ENCODE measurements at places on chromosomes 16 and 17. TPM values are rescaled to one million over a fixed set of nuclear protein-coding genes. Genes with fewer than 3 reads are reported as not detected.

DNA sequence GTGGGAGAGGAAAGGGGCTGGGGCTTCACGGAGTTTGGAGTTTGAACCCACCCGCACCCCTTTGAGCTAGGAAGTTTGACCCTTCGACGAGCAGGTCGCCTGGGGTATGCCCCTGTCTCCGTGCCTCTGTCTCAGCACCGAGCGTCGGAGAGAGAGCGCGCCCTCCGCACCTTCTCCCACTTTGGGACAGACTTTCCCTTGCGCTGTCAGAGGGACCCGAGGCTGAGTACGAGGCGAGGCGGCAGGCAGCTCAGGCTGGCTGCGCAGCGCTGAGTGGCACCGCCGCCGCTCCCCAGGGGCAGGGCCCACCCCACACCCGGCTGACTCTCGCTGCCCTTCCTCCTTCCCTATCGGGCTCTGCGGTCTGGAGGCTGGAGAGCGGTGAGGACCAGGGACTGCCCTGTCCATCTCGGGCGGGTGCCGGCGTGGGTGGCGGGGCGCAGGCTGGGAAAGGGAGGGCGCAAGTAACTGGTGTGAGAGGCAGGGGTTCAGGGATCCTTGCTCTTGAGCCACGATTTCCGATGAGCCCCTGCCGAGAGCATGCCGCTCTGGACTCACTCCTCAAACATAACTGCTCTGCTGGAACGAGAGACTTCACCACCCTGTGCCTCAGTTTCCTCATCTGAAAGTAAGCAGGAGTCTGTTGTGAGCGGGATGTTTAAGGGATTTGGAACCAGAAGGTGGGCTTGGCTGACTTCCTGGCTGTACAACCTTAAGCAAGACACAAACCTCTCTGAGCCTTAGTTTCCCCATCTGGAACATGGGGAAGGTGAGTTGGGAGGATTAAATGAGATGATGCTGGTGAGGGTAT, 981 bp downstream of the BEAN1 start:
- no peak for DNase-seq

DNA sequence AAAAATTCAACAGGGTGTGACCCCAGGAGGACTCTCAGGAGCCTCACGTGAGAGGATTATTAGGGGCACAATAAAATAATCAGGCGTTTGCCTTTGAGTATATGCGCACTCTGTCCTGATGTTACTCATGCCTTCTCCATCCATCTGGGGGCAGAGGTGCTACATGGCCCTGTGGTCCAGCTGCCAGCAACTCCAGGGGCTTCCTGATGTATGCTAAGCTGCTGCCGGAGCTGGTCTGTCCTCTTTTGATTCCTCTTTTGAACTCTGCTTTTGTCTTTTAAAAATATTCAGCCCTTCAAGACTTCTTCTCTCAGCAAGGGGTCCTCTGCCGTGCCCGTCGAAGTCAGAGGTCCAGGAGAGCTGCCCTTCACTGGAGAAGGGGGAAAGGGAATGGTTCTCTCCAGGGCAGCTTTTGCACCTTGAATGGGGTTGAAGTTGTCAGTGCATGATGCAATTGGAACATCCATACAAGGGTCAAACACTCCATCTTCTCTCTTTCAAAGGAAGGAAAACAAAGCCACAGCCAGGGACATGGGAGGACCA, 431.4 kb downstream of the SHISA9 start:
- DNase-seq = no peak

DNA sequence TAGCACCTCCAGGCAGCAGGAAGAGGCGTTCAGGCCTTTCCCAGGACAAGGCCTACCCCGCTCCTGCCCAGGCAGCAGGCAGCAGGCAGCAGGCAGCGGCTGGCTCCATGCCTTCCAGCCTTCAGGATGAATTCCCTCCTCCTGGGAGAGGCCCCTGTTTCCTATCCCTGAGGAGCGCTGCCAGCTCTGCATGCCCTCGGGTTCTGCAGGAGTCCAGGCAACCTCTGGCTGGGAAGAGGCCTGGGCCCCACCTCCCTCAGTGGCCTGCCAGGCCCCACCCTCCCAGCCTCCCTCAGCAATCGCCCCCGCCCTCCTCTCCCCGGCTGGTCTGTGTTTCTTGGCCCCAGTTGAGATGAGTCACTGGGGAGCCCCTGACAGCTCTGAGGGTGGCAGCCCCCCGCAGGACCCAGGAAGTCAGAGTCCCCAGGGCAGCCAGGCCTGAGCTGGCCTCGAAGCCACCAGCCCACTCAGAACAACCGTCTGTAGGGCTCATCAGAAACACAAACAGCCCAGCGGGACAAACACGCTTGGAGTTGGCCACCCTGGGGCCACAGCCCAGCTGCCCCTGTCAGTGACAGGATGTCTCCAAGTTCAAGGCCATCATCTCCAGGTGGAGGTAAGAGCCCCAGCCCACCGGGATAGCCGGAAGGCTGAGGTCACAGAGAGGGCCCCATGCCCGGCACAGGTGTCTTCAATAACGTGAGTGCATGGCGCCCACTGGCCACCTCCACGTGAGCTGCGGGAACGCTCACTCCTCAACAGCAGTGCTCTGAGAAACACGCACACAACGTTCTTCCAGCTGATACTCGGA, 39.5 kb upstream of the CIBAR2 start:
- no peak for DNase-seq

- DNase-seq = no peak
Measured at GRCh38 chr16:35411156-35411555, 1951.7 kb downstream of the TP53TG3F start.

- DNase-seq = no peak
Measured at GRCh38 chr16:27993587-27993986, 69.9 kb downstream of the GSG1L start.

Gene VAT1L
- polyA plus RNA-seq = not detected

Gene TAOK2
- polyA plus RNA-seq = 25.5 TPM

Gene CTRB2
- not detected for polyA plus RNA-seq

Gene HSD17B1
- polyA plus RNA-seq = 1.5 TPM

Gene TLCD3B
- polyA plus RNA-seq = not detected
